ENCODE measurements at places on chromosomes 2 and 18.

- H3K27me3 ChIP-seq: peaks cover 3% of the 10 kb centered on the region
- no peaks in the 10 kb centered on the region for H3K36me3 ChIP-seq
- DNase-seq: no peak
Observed at GRCh38 chr2:176819306-176819705, 393.3 kb upstream of the HNRNPA3 start.

DNA sequence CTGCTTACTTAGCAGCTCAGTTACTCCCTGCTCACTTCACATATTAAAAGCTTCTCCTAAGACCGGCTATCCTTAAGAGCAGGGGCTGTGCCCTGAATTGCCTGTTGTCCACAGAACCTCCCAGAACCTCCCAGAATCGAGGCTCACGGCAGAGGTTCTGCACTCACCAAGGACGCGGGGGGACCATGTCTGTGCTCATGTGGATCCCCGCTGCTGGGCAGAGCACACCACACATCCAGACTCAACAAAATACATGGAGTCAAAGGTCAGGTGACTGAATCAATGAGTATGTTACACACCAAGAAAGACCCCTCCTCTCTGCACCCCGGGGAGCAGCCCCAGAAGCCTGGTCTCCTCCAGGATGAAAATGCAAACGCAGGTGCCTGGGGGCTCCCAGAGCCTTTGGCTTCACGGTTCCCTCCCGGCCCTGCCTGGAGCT, 149.0 kb downstream of the MBP start:
- DNase-seq: no peak
- H3K36me3 ChIP-seq: no peaks in the 10 kb centered on the region
- no peak overlapping the region for H3K4me3 ChIP-seq
- no peaks in the 10 kb centered on the region for H3K4me1 ChIP-seq

GRCh38 chr18:76618721-76619120, 123.7 kb upstream of the ZNF516 start:
- no peak overlapping the region for H3K4me3 ChIP-seq
- no peaks in the 10 kb centered on the region for H3K27me3 ChIP-seq
- DNase-seq: no peak
- peak overlapping the region; percentile 72 for H3K27ac ChIP-seq
- peaks cover 39% of the 10 kb centered on the region for H3K4me1 ChIP-seq
- no peaks in the 10 kb centered on the region for H3K36me3 ChIP-seq

DNA sequence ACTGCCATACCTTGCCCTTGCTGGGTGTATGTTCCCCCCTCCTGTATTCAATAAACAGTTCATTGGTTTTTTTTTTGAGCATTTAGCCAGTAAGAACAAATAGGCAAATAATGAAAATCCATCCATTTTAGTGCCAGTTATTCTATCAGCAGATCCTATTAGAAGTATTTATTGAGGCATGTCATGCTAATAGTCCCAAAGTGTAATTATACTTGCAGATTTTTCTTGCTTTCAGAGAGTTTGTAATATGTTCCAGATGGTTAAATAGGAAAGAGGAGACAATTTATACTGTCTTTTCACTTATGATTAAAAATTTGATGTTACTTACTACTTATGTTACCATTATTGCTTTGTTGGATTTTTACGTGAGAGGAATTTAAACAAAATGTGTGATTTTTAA, 127.6 kb downstream of the NCOA1 start:
- H3K4me1 ChIP-seq: peaks cover 6% of the 10 kb centered on the region
- no peaks in the 10 kb centered on the region for H3K27me3 ChIP-seq
- no peak for DNase-seq
- H3K36me3 ChIP-seq: no peaks in the 10 kb centered on the region
- H3K27ac ChIP-seq: no peak overlapping the region
- H3K4me3 ChIP-seq: no peak overlapping the region

DNA sequence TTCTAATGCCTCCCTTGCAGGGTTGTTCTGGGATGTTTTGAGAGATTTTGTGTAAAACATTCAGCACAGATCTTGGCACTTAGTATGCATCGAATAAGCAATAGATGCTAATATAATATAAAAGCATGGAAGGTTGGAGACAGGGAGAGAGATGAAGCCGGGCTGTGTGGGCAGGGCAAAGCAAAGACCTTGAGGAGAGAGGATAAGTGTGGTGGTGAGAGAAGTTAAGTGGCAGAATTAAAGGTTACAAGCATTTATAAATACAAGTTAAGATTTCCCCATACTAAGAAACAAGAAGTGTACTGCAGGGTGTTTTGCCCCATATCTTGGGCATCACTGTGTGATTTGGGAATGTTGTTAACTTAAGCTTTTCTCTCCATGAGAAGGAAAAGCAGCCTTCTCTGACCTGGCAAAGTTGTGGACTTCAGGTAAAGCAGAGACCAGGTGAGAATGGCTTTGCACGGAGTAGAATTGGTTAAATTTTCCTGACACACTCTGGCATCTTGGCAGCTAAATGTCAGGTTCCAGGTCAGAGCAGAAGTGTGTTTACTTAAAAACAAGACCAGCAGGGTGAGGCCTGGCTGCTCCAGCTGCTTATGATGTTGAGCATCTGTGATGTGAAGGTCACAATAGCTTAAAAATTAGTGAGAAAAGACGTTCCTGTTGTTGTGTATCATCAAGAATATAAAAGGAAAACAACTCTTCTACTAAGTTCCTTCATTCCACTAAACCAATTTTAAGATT, 288.5 kb upstream of the HNMT start:
- no peaks in the 10 kb centered on the region for H3K36me3 ChIP-seq
- no peaks in the 10 kb centered on the region for H3K4me1 ChIP-seq

GRCh38 chr2:101859604-101860003, 132.2 kb upstream of the IL1R2 start:
- peaks cover 3% of the 10 kb centered on the region for H3K4me1 ChIP-seq
- H3K27ac ChIP-seq: no peak overlapping the region
- H3K27me3 ChIP-seq: no peaks in the 10 kb centered on the region

GRCh38 chr2:160087854-160088745, 25.7 kb upstream of the PLA2R1 start:
- no peak for DNase-seq
- H3K4me3 ChIP-seq: no peak overlapping the region
- H3K27me3 ChIP-seq: no peaks in the 10 kb centered on the region

DNA sequence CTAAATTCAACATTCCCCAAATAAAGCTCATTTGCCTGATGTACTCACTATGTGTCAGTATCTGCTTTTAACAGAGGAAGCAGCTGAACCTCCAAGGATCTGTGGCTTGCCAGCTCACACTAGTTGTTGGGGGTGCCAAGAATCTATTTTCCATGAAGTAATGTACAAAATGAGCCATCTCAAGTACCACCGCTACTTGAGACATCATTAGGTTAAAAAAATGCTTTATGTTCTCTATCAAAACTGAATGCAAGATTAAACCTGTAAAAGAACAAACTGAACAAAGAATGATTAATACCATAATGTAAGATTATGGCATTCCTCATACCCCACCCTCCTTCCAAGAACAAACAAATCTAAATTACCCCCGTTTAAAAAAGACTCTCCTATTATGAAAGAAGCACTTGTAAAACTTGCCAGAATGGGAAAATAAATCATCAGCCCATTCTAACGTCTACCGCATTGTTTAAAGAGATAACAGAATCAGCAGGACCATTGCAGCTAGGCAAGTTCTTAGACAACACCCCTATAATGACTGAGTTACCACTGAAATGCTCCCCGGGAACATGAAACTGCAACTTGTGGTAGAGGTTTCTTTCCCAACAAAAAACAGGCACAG, 471.6 kb downstream of the DLGAP1 start:
- H3K36me3 ChIP-seq: no peaks in the 10 kb centered on the region
- H3K27me3 ChIP-seq: no peaks in the 10 kb centered on the region
- H3K4me3 ChIP-seq: no peak overlapping the region

DNA sequence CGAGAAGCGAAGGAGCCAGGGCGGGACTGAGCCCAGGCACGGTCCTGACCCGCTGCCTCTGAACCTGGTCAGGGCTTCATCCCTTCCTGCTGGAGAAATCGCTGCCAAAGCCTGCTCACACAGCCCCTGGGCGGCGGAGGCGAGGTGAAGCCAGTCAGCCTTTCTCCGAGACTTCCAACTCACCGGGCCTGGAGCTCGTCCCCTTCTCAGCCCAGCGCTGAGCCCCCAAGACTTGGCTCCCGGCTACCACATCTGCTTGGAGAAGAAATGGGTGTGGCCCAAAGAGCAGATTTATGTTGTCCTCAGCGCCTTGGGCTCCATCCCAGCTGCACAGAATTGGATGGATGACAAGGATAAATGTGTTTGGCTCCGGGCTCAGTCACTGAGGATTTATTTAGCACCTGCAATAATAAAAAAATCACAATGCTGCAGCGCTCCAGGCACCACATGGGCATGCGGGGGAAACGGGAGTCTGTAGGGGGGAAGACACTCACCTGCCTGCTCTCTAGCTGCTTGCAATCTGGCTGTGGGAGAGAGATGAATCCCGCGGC, 64.9 kb downstream of the ACTR2 start:
- no peaks in the 10 kb centered on the region for H3K36me3 ChIP-seq
- peaks cover 31% of the 10 kb centered on the region for H3K4me1 ChIP-seq
- no peak for DNase-seq
- H3K27me3 ChIP-seq: no peaks in the 10 kb centered on the region

GRCh38 chr2:3601561-3602271, 6.8 kb downstream of the COLEC11 start:
- no peaks in the 10 kb centered on the region for H3K36me3 ChIP-seq
- H3K4me1 ChIP-seq: no peaks in the 10 kb centered on the region
- H3K4me3 ChIP-seq: no peak overlapping the region
- H3K27me3 ChIP-seq: peaks cover 5% of the 10 kb centered on the region

DNA sequence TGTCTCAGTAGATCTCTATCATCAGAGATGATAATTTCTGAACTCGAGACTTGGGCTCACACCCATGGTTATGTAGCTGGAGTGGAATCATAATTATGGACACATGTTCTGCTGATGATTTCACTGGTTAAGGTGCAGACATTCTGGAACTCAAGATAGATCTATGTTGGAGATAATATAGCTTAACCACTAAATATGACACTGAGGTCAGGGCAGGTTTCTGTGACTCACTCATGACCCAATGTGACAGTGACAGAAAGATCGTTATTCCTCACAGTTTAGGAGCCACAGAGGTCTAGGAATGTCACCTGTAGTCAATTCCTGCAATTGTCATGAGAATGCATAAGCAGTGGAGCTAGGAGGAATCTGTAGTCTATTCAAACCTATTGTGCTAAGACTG, 828.6 kb downstream of the TRIB2 start:
- no peak for DNase-seq
- no peak overlapping the region for H3K4me3 ChIP-seq
- no peak overlapping the region for H3K27ac ChIP-seq
- H3K36me3 ChIP-seq: no peaks in the 10 kb centered on the region

- no peaks in the 10 kb centered on the region for H3K27me3 ChIP-seq
- H3K36me3 ChIP-seq: no peaks in the 10 kb centered on the region
- H3K27ac ChIP-seq: no peak overlapping the region
- DNase-seq: no peak
- no peaks in the 10 kb centered on the region for H3K4me1 ChIP-seq
- H3K4me3 ChIP-seq: no peak overlapping the region
Observed at GRCh38 chr2:99862566-99862965, 279.8 kb downstream of the AFF3 start.

DNA sequence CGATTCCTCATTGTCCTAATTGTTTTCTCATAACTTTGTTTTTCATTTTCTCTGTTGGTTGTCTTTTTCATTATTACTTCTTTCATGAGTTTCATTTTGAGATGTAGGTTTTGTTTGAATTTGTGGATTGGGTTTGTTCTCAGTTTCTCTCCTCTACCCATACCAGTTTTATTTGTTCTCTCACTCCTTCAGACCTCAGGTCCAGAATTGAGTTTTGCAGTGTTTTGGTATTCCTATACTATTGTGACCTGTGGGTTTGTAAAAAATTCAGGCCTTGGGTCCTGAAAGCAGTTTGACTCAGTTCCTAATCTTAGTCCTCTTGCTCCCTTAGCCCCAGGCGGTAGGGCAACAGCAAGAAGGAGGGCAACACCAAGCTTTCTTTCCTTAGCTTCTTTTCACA, 28.3 kb upstream of the UBE2E3 start:
- H3K36me3 ChIP-seq: no peaks in the 10 kb centered on the region
- H3K27me3 ChIP-seq: no peaks in the 10 kb centered on the region
- H3K4me1 ChIP-seq: no peaks in the 10 kb centered on the region
- no peak overlapping the region for H3K4me3 ChIP-seq
- no peak for DNase-seq

- no peak overlapping the region for H3K4me3 ChIP-seq
- H3K27me3 ChIP-seq: no peaks in the 10 kb centered on the region
- H3K36me3 ChIP-seq: peaks cover 10% of the 10 kb centered on the region
- H3K27ac ChIP-seq: no peak overlapping the region
Observed at GRCh38 chr2:69243652-69244051, 143.4 kb downstream of the GFPT1 start.

DNA sequence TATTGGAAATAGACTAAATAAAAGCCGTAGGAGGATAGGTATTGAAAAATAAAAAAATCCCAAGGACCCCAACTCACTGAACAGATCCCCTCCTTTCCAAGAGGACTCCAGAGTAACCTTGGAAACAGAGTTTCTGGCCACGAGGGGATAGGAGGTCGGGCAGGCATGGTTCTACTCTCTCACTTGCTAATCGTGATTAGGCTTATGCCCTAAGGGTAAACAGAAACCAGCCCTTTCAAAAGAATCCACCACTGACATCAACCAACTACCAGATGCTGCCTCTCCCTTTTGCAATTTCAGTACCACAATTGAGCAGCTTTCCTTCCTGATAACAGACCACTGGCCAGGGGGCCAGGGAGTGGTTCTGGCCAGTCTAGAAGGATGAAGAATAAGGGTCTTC, 477.8 kb downstream of the EIPR1 start:
- DNase-seq: no peak
- H3K4me3 ChIP-seq: no peak overlapping the region
- no peaks in the 10 kb centered on the region for H3K36me3 ChIP-seq

DNA sequence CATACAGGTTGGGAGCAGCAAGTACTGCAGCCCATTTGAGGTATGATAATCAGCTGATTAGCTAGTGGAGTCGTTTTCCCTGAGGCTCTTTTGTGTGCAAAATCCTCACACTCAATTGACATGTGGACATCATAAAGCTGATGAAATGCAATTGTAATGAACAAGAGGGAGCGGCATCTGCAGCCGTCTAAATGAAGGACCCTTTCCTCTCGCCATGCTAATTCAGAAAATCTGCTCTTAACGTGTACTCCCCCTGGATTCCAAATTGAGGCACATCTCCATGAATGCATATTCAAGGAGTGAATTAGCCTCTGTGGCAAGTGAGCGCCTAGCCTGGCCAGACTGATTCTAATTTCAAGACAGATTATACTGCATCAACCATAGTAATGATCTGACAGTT, 260.9 kb upstream of the ATP5MC3 start:
- H3K4me3 ChIP-seq: no peak overlapping the region
- H3K27ac ChIP-seq: no peak overlapping the region
- no peaks in the 10 kb centered on the region for H3K27me3 ChIP-seq
- no peaks in the 10 kb centered on the region for H3K4me1 ChIP-seq
- no peak for DNase-seq

GRCh38 chr2:60819155-60819862, 62.1 kb upstream of the REL start:
- H3K4me1 ChIP-seq: no peaks in the 10 kb centered on the region
- H3K4me3 ChIP-seq: no peak overlapping the region
- no peaks in the 10 kb centered on the region for H3K27me3 ChIP-seq
- no peaks in the 10 kb centered on the region for H3K36me3 ChIP-seq
- H3K27ac ChIP-seq: no peak overlapping the region

Data from suprapubic skin (tissue), 4 donors.